ENCODE measurements at places on chromosomes 11 and 22. TPM values are rescaled to one million over a fixed set of nuclear protein-coding genes. Genes with fewer than 3 reads are reported as not detected.

Gene CCDC116
- total RNA-seq: 0.74 TPM

DNA sequence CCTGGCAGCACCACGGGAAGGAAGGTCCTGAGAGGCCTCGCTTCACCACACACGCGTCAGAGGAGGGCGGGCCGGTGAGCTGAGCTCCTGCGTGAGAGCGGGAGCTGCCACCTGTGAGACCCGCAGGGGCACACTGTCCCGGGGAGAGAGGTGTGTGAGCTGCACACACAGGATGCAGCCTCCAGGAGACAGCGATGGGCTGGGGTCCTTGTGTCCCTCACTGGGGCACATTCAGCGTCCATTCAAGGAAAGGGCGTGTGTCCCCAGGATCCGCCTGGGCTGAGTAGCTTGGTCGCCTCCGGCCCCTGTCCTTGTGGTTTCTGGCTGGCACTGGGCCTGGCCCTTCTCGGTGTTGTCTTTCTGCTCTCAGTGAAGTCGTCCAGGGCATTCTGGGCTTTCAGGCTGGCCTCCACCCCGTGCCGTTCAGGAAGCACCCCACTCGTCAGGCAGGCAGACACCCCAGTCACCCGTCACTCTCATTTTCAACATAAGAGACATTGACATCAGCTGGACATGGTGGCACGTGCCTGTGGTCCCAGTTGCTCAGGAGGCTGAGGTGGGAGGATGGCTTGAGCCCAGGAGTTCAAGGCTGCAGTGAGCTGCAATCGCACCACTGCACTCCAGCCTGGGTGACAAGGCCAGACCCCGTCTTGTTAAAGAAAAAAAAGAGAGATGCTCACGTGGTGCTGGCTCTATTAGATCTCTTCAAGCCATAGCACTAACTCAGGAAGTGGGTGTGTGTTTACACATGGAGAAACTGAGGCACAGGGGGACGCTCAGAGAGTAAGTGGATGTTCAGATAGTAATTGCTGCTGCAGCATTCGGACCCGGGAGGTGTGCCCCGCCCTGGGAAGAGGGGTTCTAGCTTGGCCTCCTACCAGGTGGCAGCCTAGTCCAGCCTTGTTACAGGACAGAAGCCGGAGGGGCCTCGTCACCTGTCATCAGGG is 1081.6 kb downstream of the BRD1 start:
- DNase-seq: no peak

Gene IFITM10
- 18.8 TPM for total RNA-seq

DNA sequence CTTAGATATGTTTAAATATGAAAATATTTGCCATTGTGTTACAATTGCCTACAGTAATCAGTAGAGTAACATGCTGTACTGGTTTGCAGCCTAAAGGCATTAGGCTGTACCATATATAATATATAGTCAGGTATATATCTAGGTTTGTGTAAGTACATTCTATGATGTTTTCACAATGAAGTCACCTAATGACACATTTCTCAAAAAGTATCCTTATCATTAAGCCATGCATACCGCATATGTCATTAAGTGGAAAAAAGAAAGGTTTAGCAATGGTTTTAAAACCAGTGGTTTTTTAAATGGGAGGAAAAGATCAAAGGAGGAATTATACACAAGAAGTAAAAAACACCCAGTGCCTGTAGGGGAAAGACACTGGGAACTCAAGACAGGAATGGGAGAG is 122.7 kb downstream of the RBFOX2 start:
- no peak for DNase-seq

Gene P2RY2
- total RNA-seq: 3.8 TPM

DNA sequence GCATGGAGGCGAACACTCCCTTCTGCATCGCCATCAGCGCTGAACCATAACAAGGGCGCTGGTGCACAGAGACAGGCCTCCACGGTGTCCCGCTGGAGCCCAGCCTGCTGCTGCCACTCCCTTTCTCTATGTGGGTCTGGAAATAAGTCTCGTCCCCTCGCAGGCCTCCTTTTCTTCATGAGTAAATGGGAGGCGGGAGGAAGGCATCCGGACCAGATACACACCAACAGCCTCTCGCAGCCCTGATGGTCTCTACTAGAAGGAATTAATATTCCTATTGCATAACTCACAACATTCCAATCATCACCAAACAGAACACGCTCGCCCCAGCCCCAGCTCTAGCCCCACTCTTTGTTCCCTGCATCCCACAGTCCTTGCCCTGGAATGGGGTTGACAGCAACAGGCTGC is 14.9 kb downstream of the RASD2 start:
- peak; percentile 63 for DNase-seq

DNA sequence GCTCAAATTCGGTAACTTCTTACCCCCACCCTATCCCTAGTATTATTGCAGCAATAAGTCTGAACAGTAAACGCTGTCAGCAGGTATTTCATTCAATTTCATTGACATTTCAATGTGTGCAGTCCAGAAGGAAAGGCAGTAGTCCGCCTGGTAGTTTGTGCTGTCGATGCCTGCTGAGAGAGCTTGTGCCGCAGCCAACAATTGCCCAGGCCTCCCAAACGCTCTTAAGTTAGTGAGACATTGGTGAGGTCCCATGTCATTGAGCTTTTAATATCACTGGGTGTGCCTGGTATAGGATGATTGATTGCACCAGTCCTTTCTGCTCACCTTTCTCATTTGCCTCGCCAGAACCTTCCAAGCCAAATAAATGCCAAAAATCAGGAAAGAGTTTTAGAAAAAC is 28.1 kb downstream of the ALKBH3 start:
- DNase-seq: no peak

DNA sequence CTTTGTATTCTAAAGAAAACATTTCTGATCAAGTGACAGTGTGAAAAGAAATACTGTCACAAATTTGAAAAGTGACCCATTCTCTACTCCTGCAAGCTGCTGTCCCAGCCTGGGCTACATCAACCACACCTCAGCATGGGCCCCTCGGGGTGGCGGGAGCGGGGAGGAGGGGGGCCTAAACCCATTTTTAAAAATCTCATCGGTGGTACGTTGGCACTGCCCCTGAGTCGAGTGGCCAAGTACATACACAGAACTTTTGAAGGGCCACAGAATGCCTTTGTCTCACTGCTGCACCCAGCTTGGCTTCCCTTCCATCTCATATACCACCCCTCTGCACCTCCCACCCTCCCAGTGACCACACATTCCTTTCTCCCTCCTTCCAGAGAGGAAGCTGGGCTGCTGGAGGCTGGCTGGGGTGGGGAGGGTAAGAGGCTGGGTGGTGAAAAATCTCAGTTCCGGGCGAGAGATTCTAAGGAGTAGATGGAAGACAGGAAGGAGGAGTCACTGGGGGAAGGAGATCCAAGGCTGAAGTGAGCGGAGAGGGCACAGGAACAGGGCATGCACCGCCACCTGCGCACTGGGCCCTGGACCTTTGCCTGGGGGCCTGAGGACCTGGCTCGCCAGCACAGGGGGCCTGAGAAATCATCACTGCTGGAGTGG is 21.1 kb downstream of the FXYD6 start:
- peak; percentile 88 for DNase-seq

Gene CD6
- total RNA-seq: 3.1 TPM

Gene KLHL35
- total RNA-seq: 2.3 TPM

Measured in lung (tissue), 17 donors.